ENCODE measurements at places on chromosomes 2 and 18.

- no peak for DNase-seq
Measured at GRCh38 chr2:4391013-4391412, 687.6 kb downstream of the DCDC2C start.

DNA sequence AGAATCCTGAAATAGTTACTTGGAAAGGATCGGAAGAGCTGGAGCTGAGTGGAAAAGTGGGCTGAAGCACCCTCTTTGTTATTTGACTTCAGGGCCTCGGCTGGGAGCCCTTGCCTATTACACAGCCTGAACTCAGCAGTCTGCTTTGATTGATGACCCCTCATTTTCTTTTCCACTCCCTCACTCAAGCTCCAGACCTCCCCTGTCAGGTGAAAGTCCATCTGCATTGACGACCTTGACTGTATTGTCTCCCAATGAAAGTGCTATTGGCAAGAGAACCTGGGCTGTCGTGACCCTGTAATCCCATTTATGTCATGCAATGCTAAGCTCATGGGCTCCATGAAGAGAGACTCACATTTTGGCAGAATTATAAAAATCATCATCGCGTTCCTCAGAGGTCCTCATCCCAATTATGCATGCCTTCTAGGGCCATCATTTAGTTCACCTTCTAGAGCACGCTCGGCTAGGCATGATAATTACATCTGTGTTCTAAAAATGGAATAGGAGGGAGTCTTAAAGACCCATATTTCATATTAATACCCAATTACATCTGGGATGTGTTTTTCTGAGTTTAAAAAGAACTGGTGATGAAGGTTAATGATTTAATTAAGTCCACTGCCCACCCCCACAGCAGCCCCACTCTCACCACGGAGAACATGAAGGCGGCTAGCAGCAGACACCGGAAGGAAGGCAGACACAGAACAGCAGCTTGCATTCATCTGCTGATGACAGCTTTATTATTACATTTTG is 472.5 kb downstream of the PID1 start:
- DNase-seq: no peak

DNA sequence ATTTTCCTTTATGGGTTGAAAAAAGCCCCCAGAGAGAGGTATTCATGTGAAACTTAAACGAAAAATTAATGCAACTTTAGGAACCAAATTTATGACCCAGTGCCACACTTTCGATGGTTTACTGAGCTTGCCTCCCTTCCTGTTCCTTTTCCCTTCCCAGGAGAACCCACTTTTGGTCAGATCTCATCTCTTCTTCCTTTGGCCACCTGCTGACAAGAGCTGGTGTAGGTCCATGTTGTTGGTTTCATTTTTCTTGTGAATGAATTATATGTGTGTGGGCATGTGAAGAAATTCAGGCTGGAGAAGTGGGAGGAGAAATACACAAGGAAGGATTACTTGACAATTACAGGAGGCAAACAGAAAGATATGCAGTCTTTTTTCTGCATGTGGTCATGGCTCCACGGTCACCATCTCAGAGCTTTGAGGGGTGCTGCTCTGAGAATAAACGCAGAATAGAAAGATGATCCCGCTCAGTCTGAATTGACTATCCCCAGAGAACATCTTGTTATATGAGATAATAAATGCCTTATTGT is 111.3 kb upstream of the TCF4 start:
- DNase-seq: no peak

GRCh38 chr2:177164131-177164530 is 48.5 kb upstream of the HNRNPA3 start:
- no peak for DNase-seq

DNA sequence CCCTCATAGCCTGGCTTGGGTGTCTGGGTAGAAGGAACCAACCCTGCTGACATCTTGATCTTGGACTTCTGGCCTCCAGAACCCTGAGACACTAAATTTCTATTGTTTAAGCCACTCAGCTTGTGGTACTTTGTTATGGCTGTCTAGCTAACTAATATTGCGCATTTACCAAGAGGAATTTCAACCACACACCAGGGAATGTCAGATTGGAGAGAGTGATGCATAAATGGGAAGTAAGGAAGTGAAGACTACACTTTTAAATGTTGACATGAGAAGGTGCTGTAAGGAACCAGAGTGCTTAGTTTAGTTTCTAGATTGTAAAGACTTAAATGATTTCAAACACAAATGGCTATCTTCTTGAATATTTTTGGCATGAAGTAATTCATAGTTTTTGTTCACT is 98.9 kb upstream of the ITGB6 start:
- DNase-seq: no peak

DNA sequence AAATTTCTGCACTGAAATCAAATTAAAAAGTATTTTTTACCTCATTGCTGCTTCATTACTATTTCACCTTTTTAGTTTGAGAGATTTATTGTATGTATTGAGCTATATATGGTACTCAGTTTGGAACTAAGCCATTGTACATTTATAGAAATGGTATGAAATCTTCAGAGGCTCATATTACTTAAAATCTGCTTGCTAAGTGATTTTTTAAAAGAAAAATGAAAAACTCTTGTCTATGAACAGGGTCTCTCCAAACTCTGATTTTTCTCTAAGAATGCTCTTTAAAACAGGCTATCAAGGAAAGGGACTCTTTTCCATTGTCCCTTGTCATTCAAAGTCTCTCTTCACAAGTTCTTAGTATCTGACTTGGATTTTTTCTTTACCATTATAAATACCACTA is 31.8 kb downstream of the C1D start:
- DNase-seq: no peak

- no peak for DNase-seq
Measured at GRCh38 chr18:46161703-46162396, 57.7 kb downstream of the HAUS1 start.

- DNase-seq: no peak
Measured at GRCh38 chr2:50379351-50379750, 652.6 kb downstream of the NRXN1 start.

DNA sequence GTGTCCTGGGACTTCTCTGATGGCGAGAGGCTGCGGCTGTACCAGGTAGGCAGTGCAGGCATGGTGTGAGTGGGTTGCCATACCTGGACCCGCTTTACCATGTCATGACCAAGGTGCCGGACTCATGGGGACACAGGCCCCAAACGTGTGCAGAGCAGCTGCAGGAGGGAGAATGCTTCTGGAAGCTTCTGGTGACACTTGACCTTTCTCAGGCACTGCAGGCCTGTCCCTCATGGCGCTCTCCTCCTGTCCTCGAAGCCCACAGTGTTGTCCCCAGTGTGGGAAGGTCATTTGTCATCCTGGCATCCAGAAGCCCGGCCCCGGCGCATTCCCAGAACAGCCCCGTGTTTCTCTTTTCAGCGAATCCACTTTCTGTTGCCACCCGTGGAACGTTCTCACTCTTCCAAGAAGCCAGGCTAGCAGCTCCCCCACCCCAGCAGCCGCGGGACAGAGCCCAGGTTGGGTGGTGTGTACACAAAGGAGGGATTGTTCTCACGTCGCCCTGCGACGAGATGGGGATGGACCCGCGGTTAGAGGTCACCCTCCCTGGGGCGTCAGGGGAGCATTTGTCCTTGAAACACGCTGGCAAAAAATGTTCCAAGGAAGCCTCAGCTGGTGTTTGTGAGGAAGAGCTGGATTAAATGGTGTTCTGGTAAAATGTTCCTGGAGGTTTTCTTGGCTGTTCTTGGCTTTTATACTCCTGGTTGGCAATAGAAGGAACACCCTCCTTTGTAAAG is 43.7 kb downstream of the SH3BP4 start:
- no peak for DNase-seq

DNA sequence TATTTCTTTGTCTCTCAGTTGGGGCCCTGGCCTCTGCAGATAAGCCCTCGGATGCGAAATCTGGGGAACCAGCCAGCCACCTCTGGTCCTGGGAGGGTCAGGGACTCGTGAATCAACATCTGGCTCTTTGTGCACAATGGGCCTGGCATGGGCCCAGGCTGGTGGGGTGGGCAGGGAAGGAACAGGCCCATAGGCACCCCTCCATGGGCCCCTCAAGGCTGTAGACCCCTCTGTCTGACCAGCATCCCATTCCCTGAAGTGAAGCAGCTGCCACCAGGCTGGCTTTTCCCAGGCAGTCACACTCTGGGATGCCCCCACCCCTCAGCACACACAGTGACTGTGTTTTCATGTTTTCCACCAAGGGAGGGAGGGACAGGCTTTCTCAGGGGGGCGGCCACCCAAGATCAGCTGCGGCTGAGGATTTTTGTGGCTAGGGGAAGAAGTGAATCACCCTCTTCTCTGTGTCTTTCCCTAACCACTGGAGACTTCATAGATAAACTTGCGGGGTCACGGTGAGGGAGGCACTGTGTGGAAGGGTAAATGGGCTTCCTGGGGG is 166.0 kb downstream of the AGAP1 start:
- DNase-seq: no peak

GRCh38 chr18:77374446-77374805 is 124.8 kb downstream of the GALR1 start:
- no peak for DNase-seq

DNA sequence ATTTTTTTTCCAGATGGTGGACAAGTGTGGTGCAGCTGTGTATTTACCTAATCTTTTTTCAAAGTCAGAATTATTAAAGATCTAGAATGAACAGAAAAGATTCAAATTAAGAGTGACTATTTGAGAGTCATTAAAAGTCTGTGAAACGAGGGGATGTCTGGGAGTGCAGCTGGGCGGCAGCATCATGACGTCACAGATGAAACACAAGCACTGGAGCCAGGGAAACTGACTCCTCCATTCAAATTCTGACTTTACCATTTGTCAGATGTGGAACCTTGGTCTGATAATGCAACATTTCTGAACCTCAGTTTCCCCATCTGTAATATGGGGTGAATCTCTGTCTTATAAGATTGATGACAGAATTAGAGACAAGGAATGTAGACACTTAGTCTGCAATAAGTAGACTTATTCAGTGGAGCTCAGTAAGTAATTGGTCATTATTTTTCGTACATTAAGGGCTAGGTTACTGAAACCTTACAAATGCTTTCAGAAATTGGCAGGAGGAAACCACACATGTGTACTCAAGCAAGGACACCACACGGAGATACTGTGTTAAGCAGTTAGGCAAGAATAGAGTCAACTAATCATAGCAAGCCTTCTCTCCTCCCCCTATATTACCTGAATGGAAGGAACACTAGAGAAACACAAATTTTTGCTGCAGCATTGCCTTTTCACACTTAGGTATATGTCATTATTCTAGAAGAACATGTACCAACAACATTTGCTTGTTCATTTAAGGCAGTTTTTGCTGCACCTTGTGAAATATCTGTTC is 27.8 kb upstream of the CXXC1 start:
- DNase-seq: no peak

GRCh38 chr2:163751696-163752095 is 15.9 kb upstream of the FIGN start:
- no peak for DNase-seq

- DNase-seq: no peak
Measured at GRCh38 chr2:164737612-164738081, 104.0 kb downstream of the COBLL1 start.

DNA sequence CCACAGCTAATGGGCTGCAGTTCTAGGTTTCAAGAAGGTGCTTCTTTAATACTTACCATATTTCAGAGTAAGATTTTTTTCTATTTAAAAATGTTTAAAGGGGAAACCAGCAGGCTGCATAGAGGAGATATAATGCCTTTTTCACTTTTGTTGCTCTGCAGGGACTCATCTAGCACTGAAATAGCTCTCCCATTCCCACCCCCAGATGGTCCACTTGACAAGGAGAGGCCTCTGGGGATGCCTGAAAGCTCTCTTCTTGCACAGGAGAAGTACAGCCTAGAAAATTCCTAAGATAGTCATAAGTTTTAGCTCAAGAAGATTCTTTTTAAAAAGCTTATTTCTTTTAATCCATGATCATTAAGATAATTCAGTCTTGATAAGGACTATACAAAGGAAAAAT is 126.4 kb downstream of the CDH2 start:
- no peak for DNase-seq

GRCh38 chr2:45117383-45117782 is 108.1 kb upstream of the SIX2 start:
- DNase-seq: no peak

DNA sequence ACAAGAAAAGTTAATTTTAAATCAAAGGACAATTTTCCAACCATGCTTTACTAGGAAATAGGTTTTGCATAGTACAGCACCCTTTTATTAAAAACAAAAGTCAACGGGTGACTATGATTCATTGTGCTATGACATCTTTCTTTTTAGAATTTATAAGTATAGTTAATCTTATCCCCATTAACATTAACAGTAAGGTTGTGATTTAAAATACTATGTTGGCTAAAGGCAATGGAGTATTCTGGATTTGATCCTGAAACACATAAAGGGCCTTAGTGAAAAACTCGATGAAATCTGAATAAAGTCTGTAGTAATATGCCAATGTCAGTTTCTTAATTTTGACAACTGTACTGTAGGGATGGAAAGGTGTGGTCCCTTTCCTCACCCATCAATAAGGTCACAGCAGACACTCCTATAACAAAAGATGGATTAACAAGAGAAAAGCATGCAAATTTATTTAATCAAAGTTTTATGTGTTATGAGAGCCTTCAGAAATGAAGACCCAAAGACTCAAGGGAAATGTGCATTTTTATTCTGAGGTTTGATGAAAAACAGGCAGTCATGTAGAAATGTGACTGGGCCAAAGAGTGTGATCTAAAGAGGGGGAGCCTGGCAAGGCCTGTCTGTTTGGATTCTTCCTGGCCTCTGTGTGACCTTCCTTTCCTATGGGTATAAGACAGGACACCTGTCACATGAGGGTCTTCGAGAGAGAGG is 731.4 kb downstream of the TSN start:
- no peak for DNase-seq

DNA sequence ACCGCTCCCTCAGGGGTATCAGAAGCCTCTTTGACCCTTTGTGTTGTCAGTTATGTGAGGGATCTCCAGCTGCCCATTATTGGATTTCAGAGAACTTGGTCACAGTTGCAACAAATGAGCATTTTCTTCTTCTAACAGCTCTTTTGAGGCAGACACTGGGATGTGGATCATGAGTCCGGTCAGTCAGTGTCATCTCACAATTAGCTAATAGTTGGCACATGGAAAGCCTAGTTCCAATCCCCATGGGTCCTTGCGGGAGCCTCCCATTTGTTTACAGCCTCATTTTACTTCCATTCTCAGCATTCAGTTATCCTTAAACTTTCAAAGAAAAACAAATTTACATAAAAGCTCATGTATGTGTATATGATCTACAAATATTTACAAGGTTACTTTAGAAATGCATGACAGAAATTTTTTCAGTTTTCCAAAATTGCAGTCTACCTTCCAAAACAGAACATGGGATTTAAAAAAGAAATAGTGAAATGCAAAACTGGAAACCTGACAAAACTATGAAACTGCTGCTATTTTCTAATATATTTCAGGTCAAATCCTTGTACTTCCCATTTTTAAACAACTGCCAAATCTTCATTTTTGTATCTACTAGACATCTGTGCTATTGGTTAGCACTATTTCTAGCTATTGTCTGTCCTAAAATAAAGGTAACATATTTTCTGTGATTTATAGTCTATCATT is 547.1 kb upstream of the ZEB2 start:
- no peak for DNase-seq

DNA sequence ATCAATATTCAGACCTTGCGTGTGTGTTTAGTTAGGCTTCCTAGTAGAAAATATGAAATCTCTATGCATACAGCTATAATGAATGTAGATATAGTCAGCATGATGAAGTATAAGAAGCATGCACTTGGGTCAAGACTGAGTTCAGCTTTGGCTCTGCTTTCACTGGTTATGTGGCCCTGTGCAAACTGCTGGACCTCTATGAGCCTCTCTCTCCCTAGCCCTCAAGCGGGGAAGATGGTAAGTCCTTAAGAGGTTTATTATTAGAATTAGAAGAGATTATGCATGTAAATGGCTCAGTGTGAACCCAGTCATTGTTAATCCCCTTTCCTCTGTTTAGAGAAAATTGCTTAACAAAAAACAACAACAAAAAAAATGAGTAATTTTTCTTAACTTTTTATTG is 178.8 kb upstream of the NXPH2 start:
- DNase-seq: no peak
